Activated CD8-positive, alpha-beta T cell treated with anti-CD3 and anti-CD28 coated beads for 36 hours (primary cell): ENCODE measurements at places on chromosomes 7 and 10.

GRCh38 chr7:142185801-142186200 lies 72.1 kb downstream of the PRSS58 start:
- DNase-seq = no peak

- no peak for DNase-seq
These were observed 1.5 kb downstream of the CYP3A7 start for GRCh38 chr7:99733448-99733847.

- DNase-seq = no peak
These were observed 29.1 kb upstream of the EPC1 start for GRCh38 chr10:32376097-32376496.

DNA sequence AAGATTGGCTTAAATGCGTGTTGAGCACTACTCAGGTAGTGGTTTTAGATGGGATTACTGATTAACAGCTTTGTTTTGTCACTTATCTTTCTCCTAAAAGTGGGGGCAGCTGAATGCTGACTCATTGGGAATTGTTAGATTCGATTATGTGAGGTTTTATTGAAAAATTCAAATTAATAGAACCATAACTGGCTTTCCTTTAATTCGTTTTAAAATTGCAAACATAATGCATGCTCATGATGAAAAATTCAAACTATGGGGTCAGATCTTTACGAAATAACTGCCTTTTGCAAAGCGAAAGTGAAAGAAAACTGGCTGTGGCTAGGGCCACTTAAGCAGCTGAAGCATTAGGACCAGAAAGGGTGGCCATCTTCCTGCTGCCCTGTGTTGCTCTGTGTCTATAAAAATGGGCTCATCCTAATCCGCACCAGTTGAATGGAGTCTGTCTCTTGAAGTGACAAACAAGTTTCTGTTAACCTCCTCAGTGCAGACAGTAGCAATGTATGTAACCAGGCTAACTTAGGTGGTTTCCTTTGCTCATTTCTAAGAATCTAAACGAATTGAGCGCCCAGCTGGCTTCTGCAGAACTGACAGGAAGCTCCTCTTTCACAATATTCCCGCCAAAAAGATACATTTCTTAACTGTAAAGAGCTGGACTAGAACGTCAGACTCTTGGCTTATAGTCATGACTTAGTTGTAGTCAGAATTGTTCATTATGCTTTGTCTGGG lies 27.8 kb downstream of the DENND10 start:
- DNase-seq = peak; percentile 80

GRCh38 chr10:12041766-12042408 lies 722 bp downstream of the UPF2 start:
- DNase-seq = peak; percentile 52

DNA sequence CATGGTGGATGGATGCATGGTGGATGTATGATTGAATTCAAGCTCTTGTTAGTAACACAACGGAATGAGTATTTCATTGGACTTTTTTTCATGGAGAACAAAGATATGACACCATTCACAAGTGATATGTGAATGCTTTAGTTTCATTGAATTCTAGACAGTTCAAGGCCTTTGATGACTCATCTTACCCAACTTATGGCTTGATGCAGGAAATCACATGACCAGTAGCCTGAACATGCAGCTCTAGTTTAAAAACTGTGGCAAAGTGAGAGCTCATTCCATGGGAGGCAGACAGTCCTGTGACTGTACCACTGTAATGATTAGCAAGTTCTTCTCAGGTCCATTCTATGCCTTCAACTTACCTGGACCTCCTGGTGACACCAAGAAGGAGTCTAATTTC lies 1239.3 kb downstream of the TYW1 start:
- no peak for DNase-seq

DNA sequence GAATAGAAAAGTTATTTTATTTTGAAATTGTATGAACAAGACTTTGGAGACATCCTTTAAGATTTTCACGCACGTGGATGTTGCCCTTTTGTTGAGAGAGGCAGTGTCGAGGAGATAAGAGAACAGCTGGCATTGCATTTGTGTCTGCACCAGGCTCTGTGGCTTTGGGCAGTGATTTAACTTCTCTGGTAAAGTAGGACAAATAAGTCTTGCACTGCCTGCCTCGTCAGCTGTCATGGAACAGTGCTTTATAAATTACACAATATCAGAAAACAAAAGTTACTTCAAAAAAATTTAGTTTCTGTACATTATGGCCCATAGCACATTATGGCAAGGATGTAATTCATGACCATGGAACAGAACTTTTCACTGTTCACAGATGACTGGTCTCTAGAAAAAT lies 20.1 kb downstream of the SNX10 start:
- no peak for DNase-seq

GRCh38 chr7:13849163-13849892 lies 140.1 kb downstream of the ETV1 start:
- no peak for DNase-seq

- DNase-seq = no peak
These were observed 71.3 kb upstream of the CPXM2 start for GRCh38 chr10:123962756-123963530.

- DNase-seq = no peak
These were observed 494.3 kb downstream of the GALNT17 start for GRCh38 chr7:71626206-71626605.

- peak; percentile 85 for DNase-seq
These were observed 21.4 kb downstream of the DNAJB12 start for GRCh38 chr10:72333112-72334015.

- DNase-seq = no peak
These were observed 427.0 kb downstream of the PHTF2 start for GRCh38 chr7:78225534-78225933.

- DNase-seq = no peak
These were observed 101.3 kb downstream of the COL13A1 start for GRCh38 chr10:69902835-69903535.

DNA sequence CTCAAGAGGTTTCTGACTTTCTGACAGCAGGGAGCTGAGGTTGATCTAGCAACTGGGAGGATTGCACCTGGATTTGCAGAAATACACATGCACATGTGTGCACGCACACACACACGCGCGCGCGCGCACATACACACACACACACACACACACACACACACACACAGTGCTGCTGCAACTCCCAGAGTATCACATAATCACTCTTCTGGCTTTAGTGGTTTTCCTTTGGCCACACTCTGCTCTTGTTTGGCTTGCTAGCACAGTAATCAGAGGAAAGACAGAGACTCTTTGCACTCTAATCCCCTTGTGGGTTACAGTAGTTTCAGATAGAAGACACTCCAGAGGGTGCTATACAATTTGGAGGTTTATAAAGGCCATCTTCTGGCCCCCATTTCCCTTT lies 705.0 kb downstream of the AUTS2 start:
- no peak for DNase-seq

DNA sequence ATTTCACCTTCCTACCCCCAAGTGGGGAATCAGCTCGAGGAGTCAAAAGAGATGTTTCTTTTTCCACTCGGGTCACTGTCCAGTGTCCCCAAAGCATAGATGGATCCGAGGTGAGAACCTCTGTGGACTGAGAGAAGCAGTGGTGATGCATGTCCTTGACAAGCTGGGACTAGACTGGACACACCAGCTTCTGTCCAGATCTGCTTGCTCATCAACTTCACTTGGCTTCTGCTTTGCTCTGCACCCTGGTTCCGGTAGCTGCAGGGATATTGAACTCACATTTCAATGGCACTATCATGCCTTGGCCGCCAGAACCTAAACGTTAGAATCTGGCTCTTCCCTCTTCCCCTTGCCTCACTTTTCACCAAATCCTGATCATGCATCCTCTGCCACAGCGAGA lies 50.3 kb upstream of the CXCL12 start:
- no peak for DNase-seq
